Fibroblast of the aortic adventitia (primary cell): ENCODE measurements at places on chromosomes 1 and 21.

DNA sequence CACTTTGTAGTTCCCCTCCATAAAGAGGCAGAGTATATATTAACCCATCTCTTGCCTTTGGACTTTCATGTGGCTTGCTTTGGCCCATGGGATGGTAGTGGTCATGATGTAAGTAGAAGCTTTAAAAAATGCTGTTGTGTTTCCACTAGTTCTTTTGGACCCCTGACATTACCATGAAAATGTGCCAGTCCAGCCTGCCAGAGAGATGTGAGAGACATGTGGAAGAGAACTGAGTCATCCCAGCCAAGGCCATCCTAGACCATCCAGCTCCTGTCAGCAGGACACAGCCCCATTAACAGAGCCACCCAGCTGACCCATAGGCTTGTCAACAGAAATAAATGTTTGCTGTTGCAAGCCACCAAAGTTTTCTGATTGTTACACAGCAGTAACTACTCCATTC is 3.9 kb upstream of the CD101 start:
- no peak for DNase-seq

GRCh38 chr1:114669562-114670082 is at the start of gene DENND2C:
Gene DENND2C, minus strand, starts transcription at chr1:114670049. Its CDS starts 44,065 bp downstream, at chr1:114625984.
- DNase-seq, result no peak

GRCh38 chr1:84434801-84435549 is 36.7 kb downstream of the DNASE2B start:
- DNase-seq, result no peak

- DNase-seq, result no peak
Observed at GRCh38 chr1:39344394-39345154, 140.1 kb downstream of the MACF1 start.

- no peak for DNase-seq
Observed at GRCh38 chr1:234262754-234263105, 110.5 kb upstream of the COA6 start.

DNA sequence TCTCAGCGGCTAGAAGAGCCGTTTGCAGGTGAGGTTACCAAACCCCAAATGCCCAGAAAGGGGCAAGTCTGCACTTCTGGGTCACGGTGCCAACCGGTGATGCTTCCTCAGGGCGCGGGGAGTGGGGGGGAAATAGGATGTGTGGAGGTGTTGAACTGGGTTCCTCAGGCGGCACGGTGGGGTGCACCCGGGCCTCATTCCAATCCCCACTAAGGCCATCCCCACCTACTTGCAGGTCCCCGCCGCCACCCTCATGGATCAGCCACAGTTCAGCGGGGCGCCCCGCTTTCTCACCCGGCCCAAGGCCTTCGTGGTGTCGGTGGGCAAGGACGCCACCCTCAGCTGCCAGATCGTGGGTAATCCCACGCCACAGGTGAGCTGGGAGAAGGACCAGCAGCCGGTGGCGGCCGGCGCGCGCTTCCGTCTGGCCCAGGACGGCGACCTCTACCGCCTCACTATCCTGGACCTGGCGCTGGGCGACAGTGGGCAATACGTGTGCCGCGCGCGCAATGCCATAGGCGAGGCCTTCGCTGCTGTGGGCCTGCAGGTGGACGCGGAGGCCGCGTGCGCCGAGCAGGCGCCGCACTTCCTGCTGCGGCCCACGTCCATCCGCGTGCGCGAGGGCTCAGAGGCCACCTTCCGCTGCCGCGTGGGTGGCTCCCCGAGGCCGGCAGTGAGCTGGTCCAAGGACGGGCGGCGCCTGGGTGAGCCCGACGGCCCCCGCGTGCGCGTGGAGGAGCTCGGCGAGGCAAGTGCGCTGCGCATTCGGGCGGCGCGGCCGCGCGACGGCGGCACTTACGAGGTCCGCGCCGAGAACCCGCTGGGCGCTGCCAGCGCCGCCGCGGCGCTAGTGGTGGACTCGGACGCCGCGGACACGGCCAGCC is 3.9 kb downstream of the OBSCN start:
- no peak for DNase-seq

DNA sequence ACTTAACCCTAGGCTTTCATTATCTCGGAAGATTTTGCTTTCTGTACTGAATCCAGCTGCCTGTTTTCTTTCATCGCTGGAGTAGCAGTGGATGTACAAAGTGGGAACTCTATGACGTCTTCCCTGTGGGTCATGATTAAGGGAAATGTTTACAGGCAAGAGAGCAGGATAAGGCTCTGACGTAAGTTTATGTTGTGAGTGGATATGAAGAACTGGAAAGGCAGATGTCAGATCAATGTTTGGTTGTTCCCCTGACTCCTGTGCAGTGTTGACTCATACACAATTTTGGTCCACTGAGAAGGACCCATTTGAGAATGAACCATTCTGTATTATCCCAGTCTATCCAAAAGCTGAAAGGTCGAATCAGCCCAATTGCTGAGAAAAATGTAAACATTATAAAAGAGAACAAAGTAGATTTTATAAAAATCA is 292.4 kb downstream of the GRIK1 start:
- DNase-seq, result peak; percentile 20

GRCh38 chr1:233750139-233750538 is 136.2 kb downstream of the KCNK1 start:
- no peak for DNase-seq

GRCh38 chr1:204791453-204792353 is 79.0 kb upstream of the NFASC start:
- DNase-seq, result peak; percentile 55

DNA sequence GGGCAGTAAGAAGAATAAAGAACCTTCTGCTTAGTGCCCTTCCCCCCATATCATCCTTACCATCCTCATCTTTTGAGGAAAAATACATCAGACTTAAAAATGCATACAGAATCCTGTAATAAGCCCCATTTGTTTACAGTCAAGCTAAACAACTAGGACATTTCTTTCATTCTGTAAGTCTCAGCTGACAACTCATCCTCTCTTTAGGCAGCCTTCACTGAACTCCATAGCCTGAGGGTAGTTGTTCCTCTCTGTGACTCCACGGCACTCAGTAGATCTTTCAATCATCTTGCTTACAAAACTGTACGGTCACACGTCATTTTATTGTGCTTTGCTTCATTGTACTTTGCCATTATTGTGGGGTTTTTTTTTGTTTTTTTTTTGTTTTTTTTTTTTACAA is 82.5 kb downstream of the NRIP1 start:
- no peak for DNase-seq

- DNase-seq, result no peak
Observed at GRCh38 chr1:167849666-167850065, 64.3 kb downstream of the ADCY10 start.

GRCh38 chr1:17635811-17636210 is 96.3 kb downstream of the ARHGEF10L start:
- DNase-seq, result no peak

DNA sequence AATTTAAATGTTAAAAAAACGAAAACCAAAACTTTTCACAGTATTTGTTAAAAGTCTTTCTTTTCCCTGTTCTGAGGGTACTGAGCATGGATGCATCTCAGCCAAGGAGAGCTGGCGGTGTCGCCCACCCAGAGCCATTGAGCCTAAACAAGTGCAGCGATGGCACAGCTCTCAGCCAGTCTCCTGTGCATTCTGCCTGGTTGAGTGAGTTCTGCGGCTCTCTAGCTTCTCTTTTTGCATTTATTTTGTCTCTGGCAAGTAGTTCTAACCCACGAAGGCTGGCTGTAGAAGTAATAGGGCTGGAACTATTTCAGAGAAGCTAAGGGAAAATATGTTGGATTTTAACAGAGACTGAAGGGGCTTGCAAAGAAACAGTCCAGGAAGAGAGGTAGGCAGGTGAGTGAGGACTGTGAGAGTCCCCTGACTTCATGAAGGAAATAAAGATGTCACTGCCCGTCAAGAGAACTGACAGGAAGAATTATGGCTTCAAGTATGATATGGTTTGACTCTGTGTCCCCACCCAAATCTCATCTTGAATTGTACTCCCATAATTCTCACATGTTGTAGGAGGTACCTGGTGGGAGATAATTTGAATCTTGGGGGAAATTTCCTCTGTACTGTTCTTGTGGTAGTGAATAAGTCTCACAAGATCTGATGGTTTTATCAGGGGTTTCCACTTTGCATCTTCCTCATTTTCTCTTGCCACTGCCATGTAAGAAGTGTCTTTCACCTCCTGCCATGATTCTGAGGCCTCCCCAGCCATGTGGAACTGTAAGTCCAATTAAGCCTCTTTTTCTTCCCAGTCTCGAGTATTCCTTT is 35.7 kb upstream of the LIN9 start:
- DNase-seq, result no peak

DNA sequence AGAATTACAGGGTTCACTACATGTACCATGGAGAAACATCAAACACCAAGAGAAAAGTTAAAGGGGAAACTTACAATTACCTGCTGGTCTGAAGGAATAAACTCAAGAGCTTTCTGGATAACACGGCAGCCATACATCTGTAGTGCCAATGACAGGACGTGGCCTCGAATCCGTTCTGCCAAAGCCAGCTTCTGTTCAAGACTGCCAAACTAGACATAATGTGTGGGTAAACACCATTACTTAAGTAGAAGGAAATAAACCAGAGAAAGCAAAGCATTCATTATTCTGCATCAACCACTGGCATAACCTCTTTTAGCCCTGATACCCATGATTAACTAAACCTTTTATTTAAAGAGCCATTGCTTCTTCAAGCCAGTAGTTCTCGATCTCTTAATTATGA is 41.5 kb upstream of the SDC3 start:
- no peak for DNase-seq

DNA sequence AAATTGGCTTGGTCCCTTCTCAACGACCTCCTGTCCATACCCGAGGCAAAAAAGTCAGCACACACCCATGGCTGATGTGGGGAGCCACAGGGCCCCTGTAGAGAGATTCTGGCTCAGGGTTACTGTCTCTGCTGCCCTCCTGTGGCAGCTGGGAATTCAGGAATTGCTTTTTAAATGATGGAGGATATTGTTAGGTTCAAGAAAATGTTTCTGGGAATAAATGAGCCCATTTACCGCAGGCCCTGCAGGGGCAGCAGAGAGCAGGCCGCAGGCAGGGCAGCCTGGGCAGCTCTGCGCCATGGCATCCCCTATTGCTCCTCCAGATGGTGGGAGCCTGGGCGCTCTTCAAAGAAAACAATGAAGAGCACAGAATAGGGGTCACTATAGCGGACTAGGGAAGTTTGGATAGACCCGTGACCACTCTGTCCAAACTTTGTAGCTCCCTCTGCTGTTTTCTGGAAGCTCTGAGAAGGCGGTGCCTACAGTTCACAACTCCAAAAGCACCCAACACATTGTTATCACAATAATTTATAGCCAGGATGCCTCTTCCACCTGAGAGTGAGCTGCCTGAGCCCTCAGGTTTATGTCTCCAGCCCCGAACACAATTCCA is 201.1 kb downstream of the BACH1 start:
- DNase-seq, result no peak

- DNase-seq, result no peak
Observed at GRCh38 chr1:198273748-198274295, 117.0 kb downstream of the NEK7 start.

GRCh38 chr21:42493109-42494060 is 2.6 kb downstream of the RSPH1 start:
- no peak for DNase-seq

DNA sequence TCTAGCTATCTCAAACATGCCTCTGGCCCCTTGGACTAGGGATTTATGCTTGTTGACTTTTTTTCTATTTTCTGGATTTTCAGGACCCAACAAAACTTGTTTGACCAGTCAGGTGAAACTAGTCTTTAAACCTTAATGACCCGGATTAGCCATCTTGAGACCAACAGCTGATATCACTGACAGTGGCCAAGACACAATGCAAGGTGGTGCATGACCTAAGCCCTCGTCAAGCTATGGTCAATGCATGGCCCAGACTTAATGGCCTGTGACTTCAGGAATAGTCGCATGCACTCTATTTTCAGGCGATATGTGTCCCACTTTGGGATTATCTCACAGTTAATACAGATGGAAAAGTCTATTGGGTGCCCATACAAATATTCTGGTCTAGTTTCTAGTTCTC is 190.4 kb downstream of the ZBTB18 start:
- no peak for DNase-seq
